GM23338 (cell line): ENCODE measurements at places on chromosomes 3 and 15. TPM values are rescaled to one million over a fixed set of nuclear protein-coding genes. Genes with fewer than 3 reads are reported as not detected.

The FOXL2 gene
- total RNA-seq = 2.3 and 3.5 TPM in 2 replicates

DNA sequence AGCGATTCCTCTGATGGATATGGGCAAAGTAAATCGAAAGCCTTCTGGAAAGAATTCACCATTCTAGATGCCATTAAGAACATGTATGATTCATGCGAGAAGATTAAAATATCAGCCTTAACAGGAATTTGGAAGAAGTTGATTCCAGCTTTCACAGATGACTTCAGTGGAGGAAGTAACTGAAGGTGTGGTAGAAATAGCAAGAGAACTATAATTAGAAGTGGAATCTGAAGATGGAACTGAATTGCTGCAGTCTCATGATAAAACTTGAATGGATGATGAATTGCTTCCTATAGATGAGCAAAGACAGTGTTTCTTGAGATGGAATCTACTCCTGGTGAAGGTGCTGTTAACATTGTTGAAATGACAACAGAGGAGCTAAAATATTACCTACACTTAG is 30.1 kb upstream of the TBC1D23 start:
- DNase-seq = no peak

The B3GALNT1 gene
- total RNA-seq = 5.9 and 8.3 TPM in 2 replicates

GRCh38 chr3:137647179-137647578 is 116.9 kb upstream of the SOX14 start:
- peak; percentile 82 for DNase-seq

- DNase-seq = no peak
Observed at GRCh38 chr15:85005319-85005718, 23.7 kb downstream of the PDE8A start.

GRCh38 chr15:38740206-38740605 is 175.6 kb upstream of the RASGRP1 start:
- no peak for DNase-seq

The C15orf39 gene
- total RNA-seq = 48.5 and 54.1 TPM in 2 replicates

The GREM1 gene
- total RNA-seq = 0.12 and 1.0 TPM in 2 replicates

DNA sequence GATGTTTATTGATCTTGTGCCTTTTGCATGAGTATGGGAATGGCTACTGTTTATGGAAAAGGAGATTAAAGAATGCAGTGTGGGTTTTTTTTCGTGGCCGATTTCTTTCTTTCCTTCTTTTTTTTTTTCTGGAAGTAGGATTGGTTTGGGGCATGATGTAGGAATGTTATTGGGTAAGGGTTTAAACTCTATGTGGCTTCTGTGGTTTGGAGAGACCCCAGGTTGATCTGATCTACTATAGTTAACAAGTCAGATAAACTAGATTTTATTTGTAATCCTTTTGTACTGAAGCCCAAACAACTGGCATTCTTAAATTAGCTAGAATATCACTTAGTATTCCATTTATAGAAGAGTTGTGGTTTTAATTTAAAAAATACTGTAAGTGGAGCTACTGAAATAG is 304.8 kb downstream of the LPP start:
- no peak for DNase-seq

GRCh38 chr3:46865031-46865507 is 1.8 kb upstream of the MYL3 start:
- DNase-seq = no peak

The HYAL1 gene
- total RNA-seq = 2.8 and 5.0 TPM in 2 replicates

DNA sequence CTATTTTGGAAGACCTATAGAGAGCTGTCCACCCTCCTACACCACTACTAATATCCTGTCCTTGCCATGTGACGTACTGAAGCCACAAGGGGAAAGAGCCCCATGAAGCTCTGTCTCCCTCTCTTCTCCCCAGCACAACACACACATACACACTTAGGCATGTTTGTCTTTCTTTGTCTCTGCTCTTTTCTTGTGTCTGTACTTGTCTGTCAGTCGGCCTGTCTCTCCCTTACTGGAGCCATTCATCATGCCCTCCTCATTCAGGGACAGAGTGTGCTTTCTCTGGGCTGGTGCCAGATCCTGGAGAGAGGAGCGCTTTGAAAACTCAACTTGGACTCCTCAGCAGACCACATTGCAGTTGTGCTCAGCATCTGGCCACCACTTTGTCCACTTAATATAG is 47.6 kb downstream of the PSMD6 start:
- no peak for DNase-seq

- no peak for DNase-seq
Observed at GRCh38 chr3:76586471-76586870, 453.4 kb upstream of the ROBO2 start.

The PTH1R gene
- 1.3 and 5.7 TPM in 2 replicates for total RNA-seq

- DNase-seq = no peak
Observed at GRCh38 chr3:101631098-101631796, 45.7 kb downstream of the ZBTB11 start.

GRCh38 chr3:188916934-188917401 is 254.8 kb upstream of the TPRG1 start:
- no peak for DNase-seq

The TM4SF4 gene
- not detected in 2 replicates for total RNA-seq

DNA sequence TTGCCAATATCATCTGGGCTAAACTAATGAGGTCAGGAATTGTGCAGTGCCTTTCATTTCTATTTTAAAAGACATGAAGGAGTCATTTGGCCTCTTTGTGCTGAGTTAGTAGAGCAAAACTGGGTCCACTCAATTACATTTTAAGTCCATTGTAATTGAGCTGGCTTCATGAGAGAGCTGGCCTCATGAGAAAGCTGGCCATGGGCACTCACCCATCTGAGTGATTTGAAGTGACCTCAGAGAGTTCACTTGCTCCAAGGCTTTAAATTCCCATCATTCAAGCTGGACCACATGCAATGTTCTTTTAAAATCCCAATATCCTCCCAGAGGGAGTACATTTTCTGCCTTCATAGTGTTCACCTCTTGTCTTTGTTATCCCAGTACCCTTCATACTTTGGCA is 335.9 kb upstream of the WNT5A start:
- no peak for DNase-seq

DNA sequence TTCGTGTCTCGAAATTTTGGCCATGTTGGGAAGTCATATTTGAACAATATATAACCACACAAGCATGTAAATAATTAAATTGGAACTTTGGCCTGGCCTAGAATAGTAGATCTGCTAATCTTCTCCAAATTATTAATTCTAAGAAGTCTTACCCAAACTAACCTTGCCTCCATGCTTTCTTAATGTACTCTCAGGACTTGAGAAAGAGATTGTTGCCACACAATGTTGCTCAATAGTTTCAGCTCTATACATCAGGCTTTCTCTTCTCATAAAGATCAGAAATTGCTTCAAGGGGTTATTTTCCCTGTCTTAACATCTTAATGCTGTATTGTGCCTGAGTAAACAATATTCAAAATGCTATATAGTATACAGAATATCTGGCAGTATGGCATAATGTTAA is 202.7 kb upstream of the LRIG1 start:
- no peak for DNase-seq

- no peak for DNase-seq
Observed at GRCh38 chr15:26624128-26624527, 148.7 kb downstream of the GABRB3 start.

The SLC25A20 gene
- 4.3 and 4.4 TPM in 2 replicates for total RNA-seq

The PPP1R14D gene
- total RNA-seq = not detected in 2 replicates

- no peak for DNase-seq
Observed at GRCh38 chr3:5218815-5219214, 31.3 kb downstream of the EDEM1 start.

DNA sequence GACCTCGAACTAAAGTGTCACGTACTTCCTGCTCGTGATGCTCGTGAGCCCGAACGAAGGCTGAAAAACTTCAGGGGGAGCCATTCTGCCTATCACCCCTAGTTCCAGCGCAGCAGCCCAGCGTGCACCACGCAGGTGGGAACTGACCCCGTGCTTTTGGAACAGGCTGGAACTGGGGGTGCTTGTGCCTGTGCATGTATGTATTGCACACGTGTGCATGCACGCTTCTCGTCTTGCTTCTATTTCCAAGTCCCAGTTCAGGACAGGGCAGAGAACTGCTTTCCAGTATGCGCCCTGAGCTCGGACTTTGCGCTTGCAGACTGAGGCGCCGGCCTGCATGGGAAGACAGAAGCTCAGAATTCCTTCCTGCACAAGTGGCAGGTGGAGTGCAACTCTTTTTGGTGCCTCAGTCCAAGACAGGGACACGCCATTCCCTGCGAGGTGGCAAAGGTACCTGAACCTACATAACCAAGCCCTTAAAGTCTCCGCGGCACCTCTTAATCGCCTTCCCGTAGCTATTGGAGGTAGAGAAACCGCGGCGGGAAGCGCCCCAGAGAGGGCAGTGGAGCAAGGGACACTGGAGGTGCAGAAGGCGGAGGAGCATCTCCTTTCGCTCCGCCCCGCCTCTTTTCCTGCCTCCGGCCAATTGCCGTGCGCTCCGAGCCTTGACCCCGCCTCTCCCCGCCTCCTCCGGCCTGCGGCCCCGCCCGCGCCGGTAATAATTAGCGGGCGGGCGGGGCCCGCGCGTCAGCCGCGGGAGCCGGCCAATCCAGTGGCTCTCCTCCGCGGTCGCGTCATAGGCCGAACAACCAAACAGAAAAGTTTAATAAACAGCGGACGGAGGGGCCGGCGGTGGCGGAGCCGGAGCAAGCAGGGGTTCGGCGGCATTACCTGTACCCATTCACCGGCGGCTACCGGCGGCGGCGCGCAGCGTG is at the start of gene ZFAND6:
TSS of gene ZFAND6 (plus strand) at position 826 of the 935 bp plus-strand sequence. CDS start 60,669 bp downstream, outside the sequence.
- peak; percentile 99 for DNase-seq

The ITIH1 gene
- total RNA-seq = not detected in 2 replicates

DNA sequence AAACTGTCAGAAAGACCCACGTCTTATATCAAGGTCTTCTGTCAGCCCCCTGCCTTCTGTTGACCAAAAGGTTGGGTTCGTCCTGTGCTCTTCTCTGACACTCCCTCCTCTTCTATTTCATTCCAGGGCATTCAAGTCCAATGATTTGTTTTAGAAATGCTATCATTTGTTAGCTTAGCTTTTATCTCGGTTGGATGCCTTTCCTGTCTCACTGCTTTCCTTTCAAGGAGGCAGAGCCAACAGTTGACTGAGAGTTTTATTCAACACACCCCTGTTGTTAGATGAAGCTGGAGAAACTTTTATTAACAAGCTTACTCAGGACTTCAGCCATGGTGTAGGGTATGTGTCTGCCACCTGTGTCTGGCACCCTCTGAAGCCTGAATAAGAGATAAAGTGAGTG is 112.0 kb upstream of the SLC7A14 start:
- DNase-seq = peak; percentile 40

The BCL6 gene
- 5.4 and 5.9 TPM in 2 replicates for total RNA-seq

DNA sequence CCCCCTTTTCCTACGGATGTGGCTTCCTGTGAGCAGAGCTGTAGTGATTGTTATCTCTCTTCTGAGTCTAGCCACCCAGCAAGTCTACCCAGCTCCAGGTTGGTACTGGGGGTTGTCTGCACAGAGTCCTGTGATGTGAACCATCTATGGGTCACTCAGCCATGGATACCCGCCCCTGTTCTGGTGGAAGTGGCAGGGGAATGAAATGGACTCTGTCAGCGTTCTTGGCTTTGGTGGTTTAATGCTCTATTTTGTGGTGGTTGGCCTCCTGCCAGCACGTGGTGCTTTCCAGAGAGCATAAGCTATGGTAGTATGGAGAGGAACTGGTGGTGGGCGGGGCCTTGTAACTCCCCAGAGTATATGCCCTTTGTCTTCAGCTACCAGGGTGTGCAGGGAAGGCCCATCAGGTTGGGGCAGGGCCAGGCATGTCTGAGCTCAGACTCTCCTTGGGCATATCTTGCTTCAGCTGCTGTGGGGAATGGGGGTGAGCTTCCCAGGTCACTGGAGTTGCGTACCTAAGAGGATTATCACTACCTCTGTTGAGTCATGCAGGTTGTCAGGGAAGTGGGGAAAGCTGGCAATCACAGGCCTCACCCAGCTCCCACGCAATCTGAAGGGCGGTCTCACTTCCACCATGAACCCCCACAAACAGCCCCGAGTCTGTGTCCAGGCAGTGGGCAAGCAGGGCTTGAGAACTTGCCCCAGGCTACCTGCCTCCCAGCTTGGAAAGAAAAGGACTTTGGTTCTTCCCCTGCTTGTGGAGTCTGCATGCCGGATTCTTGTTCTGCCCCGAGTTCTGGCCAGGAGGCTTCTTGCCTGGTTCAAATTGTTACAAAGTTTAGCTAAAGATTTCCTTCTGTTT is 9.0 kb upstream of the ADGRG7 start:
- DNase-seq = no peak

GRCh38 chr3:51966922-51967383 is 301 bp downstream of the PCBP4 start:
- DNase-seq = no peak

DNA sequence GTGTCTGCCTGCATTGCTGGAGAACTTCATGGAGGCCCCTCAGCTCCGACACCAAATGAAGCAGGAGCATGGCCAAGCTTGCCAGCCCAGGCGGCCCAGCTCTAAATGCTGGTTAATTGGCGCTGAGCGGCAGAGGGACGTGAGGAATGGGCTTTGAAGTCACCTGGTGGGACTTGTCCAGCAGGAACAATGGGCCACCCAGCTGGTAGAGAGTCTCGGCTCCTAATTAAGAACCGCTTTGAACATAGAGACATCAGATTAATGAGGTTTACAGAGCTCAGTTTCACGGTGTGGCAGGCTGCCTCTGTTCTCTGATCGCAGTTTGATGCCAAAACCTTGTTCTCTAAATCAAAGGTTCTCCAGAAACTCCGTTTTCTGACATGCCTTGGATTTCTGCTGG is 77.5 kb upstream of the LINGO1 start:
- no peak for DNase-seq

DNA sequence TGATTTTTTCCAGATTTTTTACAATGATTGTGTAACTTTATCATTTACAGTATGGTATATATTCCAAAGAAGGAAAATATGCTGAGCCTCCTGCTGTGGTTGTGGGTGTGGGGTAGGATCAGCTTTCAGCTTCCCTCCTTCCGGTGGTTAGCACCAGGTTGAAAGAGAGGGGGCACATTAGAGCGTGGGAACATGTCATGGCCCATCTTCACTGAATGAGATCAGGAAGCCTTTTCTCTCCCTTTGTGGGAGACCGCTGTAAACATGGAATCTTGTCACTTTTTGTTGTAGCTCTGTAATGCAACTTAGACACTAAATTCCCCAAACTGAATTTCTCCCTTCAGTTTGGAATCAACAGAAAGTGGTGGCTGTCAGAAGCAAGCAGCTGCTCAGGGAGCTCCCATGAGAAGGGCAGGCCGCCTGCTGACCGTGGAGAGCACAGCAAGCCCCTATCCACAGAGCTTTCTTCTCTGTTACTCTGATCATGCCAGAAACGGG is 86.7 kb upstream of the LIMD1 start:
- DNase-seq = peak; percentile 75

- DNase-seq = no peak
Observed at GRCh38 chr3:58999774-59000160, 50.1 kb downstream of the CFAP20DC start.

The CYP8B1 gene
- total RNA-seq = not detected in 2 replicates

GRCh38 chr3:168645180-168645579 is 549.5 kb upstream of the GOLIM4 start:
- DNase-seq = no peak

The TRAT1 gene
- not detected in 2 replicates for total RNA-seq
